Aorta (tissue), 5 donors: ENCODE measurements at places on chromosomes 7 and 10. TPM values are rescaled to one million over a fixed set of nuclear protein-coding genes. Genes with fewer than 3 reads are reported as not detected.

- DNase-seq: no peak
These were observed 14.5 kb downstream of the GPR146 start for GRCh38 chr7:1058821-1059199.

DNA sequence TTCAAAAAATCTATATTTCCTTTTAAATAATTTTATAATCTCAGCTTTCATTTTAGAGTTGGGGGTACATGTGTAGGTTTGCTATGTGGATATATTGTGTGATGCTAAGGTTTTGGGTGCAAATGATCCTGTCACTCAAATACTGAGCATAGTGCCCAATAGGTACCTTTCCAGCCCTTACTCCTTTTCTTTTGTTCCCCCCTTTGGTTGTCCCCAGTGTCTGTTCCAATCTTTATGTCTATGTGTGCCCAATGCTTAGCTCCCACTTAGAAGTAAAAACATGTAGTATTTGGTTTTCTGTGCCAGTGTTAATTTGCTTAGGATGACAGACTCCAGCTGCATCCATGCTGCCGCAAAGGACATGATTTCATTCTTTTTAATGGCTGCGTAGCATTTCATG lies 103.6 kb downstream of the ZEB1 start:
- no peak for DNase-seq

- no peak for DNase-seq
These were observed 248.3 kb downstream of the EBF3 start for GRCh38 chr10:129715805-129716204.

- DNase-seq: no peak
These were observed 77.5 kb upstream of the EEPD1 start for GRCh38 chr7:36075561-36075960.

INSYN2A gene
- total RNA-seq: not detected

GRCh38 chr10:95423164-95424005 lies 132.6 kb upstream of the PDLIM1 start:
- no peak for DNase-seq

SKIDA1 gene
- total RNA-seq: 1.2 TPM

DNA sequence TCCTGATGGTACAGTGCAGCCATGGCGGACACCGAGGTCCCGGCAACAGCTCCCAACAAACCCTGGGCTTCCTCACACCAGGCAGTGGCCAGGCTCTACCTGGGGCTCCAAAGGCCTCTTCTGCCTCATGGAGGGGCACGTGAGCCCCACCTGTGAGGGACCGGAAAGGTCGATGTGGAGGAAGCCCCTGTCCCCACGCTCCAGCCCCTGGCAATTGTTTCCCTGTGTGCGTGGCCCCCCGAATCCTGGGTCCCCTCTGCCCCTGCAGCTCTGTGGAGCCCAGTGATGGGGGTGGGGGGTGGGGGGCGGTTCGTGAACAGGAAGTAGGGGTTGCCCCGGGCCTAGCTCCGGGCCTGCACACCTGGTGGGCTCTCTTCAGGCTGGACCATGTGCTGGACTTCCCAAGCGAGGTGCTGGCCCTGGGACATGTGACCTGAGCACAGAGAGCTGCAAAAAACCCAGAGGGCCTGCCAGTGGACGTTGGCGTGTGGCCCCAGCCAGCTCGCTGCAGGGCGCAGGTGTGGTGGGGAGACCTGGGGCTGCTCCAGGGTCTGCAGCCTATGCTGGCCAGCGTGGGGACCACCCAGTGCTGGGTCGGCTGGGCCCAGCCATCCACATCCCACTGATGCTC lies 72.6 kb downstream of the INPP5A start:
- no peak for DNase-seq

DNA sequence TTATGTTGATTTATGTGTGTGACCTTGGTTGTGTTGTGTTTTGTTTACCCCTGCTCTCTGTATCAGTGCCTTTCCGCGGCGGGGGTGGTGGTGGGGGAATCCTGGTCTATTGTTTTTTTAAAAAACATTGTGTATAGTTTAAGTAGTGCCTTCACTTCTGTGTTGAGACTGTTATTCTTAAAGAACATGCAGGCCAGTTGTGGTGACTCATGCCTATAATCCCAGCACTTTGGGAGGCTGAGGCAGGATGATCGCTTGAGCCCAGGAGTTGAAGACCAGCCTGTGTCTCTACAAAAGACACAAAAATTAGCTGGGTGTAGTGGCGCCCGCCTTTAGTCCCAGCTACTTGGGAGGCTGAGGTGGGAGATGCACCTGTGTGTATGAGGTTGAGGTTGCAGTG lies 429.0 kb upstream of the LRGUK start:
- no peak for DNase-seq

DNA sequence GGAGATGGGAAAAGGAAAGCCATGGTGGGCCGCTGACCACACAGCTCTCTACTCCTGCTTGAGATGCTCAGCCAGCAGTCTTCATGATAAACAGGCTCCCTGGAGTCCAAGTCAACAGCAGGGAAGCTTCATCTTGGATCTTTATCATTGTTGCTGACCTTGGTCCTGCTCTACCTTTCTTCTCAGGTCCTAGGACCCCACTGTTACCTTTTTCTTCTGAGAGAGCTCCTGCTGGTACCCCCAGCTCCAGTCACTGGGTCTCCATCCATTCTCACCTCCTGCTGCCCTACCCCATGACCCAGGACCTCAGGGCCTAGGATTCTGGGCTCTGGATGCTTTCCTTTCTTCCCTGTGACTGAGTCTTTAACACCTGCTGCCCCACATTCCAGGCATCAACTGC lies 5.2 kb upstream of the CRTAC1 start:
- no peak for DNase-seq

- no peak for DNase-seq
These were observed 15.1 kb upstream of the GATA3 start for GRCh38 chr10:8039321-8039881.

NPTX2 gene
- 11.5 TPM for total RNA-seq

MINDY4 gene
- total RNA-seq: 20.2 TPM

GNAI1 gene
- total RNA-seq: 17.9 TPM

GRCh38 chr10:14499601-14499904 lies 168.8 kb upstream of the FRMD4A start:
- DNase-seq: no peak

GRCh38 chr7:152674860-152675758 lies 832 bp downstream of the XRCC2 start:
- no peak for DNase-seq

DNA sequence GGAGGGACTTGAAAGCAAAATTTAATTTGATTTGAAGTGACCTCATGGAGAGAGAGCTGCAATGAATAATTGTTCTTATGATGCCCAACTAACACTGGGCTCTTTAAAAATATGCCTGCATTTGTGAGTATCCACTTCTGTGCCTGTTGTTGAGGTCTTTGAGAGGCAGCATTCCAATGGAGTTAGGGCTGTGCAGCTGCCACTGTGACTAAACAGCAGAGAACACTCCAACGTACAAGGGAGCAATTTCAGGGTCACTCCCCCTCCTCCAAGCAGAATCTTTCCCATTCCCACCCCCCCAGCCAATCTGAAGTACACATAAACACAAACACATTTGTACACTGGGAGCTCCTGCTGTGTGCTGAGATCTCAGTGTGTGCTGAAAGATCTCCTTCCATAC lies 28.0 kb upstream of the GSAP start:
- no peak for DNase-seq

DNA sequence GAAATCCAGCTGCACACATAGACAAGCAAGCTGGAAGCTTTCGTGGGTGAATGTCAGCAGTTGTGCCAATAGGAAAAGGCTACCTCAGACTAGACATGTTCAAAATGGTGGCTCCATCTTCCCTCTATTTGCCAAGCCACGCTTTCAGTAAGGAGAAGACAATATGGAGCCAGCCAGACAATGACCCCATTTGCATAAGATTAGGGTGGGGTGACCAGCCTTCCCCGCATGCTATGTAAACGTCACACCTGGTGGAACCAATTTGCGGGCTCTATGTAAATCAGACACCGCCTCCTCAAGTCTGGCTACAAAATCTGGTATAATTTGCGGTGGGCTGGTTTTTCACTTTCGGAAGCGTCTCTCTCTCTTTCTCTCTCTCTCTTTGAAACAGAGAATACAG lies 297.4 kb upstream of the PCDH15 start:
- DNase-seq: no peak

DNA sequence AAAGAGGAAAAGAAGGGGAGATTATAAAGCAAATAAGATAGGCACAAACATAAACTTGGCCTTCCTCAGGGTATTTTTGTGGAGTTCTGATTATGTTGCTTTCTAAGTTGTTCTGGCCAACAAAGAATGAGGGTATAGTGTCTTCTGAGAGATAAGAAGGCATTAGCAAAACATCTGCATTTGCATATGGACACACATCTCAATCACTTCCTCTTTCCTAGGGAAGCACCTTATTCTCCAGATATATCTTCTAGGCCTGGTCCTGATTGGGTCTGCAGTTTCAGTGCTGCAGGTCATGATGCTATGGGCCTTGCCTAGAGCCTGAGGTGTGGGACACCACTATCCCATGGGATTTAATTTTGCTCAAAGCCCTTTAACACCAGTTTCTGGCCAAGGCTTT lies 308.8 kb upstream of the PHYHIPL start:
- DNase-seq: no peak

GRCh38 chr10:42973870-42974692 lies 102.8 kb upstream of the RET start:
- no peak for DNase-seq

ELOVL3 gene
- total RNA-seq: not detected

DNA sequence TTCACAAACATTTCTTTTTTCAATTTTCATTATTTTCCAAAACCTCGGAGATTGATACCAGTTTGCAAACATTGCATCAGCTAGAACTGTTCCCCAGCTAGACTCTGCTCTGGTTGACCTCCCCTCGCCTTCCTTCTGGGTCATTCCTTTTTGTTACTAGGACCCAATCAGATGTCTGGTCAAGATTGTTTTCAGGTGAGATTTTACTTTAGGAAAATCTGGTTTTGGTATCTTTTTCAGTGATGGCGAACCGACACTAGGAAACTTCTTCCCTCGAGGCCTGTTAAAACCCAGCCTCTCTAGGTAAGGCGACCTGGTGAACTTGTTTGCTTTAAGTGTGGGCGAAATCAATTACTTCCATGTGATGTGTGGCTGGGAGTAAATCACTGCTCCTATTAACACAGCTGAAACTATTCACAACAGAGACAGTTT lies 8.4 kb downstream of the PROSER2 start:
- DNase-seq: no peak

NPC1L1 gene
- total RNA-seq: 1.1 TPM

DNA sequence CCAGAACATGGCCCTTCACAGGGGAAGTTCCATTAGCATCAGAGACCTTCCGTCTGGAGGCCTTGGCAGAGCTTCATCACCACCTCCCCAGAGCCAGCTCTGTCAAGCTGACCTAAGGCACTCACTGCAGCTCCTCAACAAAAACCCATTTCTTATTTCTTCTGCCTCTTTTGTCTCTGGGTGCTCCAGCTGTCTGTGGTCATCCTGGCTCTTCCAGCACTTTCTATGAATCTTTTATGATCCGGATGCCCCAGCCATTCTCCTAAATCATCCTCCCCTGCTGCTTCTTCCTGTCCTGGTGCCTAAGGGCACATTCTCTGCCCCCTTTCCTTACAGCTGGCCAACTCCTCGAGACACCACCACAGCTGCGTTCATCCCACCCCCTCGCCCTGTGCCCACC lies 171.7 kb upstream of the INSYN2A start:
- DNase-seq: no peak

ZNF425 gene
- 1.0 TPM for total RNA-seq

ZNF467 gene
- total RNA-seq: 13.3 TPM

GRCh38 chr7:34837801-34838201 lies 179.8 kb downstream of the NPSR1 start:
- DNase-seq: no peak

OPALIN gene
- not detected for total RNA-seq

DNA sequence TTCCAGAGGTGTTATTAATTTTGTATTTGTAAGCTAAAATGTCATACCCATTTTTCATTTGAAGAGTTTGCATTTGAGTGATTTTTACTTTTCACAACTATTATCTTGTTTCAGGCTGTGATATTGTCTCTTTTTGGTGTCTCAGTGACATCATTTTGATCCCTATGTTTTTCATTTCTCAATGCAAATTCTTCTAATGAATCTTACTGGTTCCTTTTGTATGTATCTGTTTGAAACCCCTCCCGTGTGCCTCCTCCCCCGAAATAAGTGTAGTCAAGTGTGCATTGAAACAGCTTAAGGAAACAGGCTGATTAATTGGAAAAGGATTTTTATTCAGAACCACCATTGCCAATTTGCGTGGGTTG lies 77.8 kb downstream of the SHH start:
- no peak for DNase-seq

DNA sequence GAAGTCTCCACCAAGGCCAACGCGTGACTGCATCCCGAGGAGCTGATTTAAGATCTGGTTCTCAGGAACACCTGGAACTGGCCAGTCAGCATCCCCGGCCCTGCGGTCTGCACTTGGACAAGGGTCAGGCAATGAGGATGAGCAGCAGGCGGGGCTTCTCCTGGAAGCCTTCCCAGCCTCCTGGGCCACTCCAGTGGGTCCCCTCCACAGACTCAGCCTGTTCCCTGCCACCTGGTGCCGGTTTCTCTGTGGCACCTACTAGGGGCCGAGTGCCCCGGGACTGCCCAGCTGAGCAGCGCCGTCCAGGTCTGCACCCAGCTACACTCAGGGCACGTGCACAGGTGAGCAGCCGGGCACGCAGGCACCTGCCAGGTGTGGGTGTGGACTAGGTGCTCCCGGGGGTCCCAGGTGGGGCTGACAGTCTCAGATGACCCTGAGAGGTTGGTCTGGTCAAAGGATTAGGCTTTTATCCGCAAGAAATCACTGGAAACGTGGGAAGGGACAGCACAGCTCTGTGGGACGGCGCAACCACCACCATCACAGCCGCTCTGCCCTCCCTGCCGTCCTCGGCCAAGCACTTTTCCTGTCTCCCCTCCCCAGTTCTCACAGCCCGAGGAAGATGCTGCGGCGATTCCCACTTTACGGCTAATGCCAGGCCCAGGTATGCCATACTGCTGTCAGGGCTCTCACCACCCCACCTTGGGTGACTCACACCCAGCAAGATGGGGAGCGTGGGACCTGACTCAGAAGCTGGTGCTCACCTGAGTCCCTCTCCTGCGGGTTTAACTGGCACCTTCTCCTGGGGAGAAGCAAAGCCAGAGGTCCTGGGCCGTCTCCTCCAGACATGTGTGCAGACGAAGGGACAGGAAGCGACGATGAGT lies 166.0 kb downstream of the RNF216 start:
- DNase-seq: no peak

- DNase-seq: no peak
These were observed 198.3 kb upstream of the CELF2 start for GRCh38 chr10:10819206-10819856.

CLDN3 gene
- not detected for total RNA-seq

DNA sequence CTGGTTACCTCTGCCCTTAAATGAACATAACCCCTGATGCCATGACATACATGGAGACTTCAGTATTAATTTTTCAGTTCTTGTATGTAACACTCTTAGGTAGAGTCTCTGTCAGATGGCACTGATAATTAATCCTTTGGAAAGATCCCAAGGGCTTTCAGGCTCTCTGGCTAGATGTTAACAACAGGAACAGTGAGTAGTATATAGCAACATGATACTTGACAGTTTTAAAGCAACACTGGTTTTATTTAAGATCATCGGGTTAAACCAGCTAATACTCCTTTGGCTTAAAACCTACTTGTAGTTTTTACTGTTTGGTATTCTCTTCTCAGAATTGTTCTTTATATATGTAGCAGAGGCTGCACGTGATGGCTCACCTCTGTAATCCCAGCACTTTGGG lies 27.3 kb downstream of the AHCYL2 start:
- DNase-seq: no peak
